ENCODE measurements at places on chromosomes 5 and 9.

GRCh38 chr9:16211946-16212345 is 658.5 kb downstream of the BNC2 start:
- no peak for DNase-seq

DNA sequence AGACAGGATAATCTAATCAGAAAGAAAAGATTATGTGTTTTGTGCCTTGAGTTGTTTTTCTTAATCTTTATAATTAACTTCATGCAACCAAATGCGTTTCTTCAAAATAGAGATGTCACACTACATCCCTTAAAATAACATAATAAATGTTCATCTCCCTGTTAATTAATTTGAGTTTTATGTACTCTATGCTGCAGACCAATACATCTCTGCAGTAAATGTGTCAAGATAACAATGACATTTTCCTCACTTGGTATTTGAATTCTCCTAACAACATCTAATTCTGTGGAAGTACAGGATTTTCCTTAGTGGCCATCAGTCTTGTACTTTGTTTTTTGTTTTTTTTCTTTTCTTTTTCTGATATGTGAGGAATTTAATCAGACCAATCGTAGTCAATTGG is 279.2 kb upstream of the TYRP1 start:
- DNase-seq = no peak

DNA sequence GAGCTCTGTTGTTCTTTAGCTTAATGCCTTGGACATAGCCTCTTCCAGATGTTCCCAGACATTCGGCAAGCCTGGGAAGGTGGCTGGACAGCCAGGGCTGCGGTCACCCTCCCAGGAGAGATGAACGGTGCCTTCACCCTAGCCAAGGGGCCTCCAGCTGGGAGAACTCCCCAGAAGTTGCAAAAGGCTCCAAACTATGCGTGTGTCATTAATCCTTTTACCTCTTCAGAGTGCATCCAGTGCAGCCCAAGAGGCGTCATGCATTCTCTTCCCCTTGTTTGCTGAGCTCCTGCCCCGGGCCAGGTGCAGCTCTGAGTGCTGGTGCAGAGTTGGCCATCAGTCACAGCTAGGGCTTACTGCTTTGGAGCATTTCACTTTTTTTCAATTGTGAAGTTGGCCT is 22.8 kb downstream of the HMCN2 start:
- DNase-seq = no peak

GRCh38 chr5:108545301-108545700 is 163.4 kb upstream of the FBXL17 start:
- no peak for DNase-seq

GRCh38 chr9:20804489-20805250 is 120.6 kb downstream of the FOCAD start:
- no peak for DNase-seq

GRCh38 chr9:109011231-109011671 is 2.0 kb downstream of the CTNNAL1 start:
- DNase-seq = no peak

GRCh38 chr5:131382407-131383395 is 118.8 kb downstream of the CDC42SE2 start:
- DNase-seq = no peak

DNA sequence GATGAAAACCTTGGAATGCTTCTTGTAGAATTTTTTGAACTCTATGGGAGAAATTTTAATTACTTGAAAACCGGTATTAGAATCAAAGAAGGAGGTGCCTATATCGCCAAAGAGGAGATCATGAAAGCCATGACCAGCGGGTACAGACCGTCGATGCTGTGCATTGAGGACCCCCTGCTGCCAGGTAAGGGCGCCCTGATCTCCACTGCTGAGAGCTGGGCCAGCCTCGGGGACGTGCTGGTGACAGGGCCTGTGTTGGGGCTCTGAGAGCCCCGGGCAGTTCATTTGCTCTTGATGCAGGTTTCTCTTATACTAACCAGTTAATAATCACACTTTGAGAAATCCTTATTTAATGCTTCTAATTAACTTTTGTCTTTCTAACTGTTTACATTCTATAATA is 33.0 kb downstream of the TENT4A start:
- DNase-seq = no peak

GRCh38 chr5:165559645-165560044 is 2054.2 kb downstream of the MAT2B start:
- no peak for DNase-seq

DNA sequence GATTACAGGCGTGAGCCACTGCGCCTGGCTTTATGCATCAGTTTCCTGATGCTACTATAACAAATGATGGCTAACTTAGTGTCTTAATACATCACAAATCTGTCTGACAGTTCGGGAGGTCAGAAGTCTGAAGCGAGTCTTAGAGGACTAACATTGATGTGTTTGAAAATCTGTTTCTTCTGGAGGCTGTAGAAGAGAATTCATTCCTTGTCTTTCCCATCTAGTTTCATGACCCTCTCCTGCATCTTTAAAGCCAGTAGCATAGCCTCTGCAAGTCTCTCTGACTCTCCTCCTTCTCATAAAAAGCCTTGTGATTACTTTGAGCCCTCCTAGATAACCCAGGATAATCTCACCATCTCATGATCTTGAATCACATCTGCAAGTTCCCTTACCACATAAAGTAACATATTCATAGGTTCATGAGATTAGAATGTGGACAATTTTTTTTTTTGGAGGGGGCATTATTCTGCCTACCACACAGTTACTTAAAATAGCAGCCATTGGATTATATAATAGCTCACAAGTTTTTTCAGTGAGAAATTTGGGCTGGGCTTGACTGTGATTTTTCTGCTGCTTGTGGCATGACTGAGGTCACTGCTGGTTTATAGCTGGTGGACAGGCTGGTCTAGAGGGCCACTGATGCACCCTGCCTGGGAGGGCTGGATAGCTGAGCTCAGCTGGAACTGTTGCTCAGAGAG is 134.8 kb downstream of the FBXL7 start:
- no peak for DNase-seq

DNA sequence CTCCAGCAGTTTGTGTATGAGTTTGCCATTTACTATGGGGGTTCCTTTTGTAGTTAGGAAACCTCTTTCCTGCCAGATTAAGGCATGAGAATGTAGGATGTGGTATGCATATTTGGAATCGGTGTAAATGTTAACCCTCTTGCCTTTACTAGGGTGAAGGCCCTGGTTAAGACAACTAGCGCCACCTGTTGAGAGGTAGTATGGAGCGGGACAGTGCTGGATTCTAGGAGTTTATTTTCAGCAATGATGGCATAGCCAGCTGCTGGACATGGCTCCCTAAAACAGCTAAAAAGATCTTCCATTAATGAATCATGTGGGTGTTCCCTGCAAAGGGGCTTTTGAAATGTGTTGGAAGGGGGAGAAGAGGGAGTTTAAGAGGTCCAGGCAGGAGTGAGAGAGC is 30.7 kb upstream of the GPX3 start:
- DNase-seq = no peak

GRCh38 chr5:100694100-100694499 is 158.9 kb downstream of the FAM174A start:
- no peak for DNase-seq

DNA sequence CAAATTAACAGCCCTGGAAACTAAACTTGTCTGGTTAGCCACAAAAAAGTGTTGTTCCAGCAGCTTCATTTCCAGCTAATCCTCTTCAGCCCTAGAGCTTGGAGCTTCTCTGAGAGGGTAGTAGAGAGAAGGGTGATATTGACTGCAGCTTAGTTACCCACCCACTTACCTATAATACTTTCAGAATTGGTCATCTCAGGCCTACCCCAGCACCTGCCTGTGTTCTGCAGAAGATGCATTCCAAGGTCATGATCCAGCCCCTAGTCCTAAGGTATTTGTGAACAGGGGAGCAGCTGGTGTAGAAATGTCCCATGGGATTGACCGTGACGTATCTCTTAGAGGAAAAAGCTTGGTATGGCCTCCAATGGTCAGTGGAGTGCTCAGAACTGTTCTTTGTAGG is 289.0 kb downstream of the NR3C1 start:
- no peak for DNase-seq

DNA sequence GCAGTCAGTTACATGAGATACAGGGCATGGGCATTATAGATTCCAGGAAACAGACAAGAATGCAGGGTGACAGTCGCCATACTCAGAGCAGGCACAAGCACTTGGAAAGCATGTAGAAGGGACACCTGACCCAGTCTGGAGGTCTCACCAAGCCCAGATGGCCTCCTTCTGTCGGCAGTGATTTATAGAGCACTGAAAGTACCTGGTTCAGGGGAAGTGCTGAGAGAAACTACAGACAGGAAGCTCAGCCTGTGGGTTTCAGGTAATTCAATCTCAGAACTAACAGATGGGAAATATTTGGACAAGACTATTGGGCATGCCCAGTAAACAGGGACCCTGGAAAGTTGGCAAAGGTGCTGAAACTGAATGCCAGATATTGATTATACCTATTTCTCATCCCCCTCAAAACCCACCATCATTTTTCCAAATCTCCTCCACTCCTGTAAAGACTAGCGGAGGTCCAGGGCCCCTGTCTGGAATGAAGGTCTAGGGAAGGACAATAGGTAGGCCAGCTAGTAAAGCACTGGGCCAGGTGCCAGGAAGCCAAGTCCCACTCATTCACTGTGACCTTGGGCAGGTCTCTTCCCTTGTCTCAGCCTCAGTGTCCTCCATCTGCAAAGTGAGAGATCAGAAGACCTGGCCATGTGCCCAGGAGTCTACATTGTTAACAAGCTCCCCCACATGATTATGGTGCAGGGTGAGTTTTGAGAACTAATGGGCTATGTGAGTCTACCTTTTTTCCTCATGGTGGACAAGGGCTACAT is 26.9 kb downstream of the KLHL3 start:
- no peak for DNase-seq

GRCh38 chr5:28084069-28084468 is 1045.7 kb upstream of the CDH9 start:
- DNase-seq = no peak

DNA sequence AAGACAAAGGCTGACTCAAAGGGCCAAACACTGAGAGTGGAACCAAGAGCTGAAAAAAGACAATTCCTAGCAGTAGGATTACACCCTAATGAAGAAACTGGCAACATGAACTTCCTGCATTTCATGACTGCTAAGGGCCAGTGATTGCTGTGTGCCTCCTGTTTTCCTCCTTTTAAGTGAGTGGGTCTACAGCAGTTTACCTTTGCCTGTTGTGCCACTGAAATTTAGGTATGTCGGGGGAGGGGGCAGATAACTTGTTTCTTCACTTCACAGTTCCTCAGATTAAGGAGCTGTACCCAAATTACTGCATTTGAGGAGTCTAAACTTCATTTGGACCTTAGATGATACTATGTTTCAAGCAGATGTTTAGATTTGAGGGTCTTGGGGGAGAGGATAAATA is 191.7 kb downstream of the MCTP1 start:
- no peak for DNase-seq

- no peak for DNase-seq
Observed at GRCh38 chr9:131692612-131693562, 47.0 kb downstream of the RAPGEF1 start.

- no peak for DNase-seq
Observed at GRCh38 chr5:13227513-13227912, 717.0 kb downstream of the DNAH5 start.

GRCh38 chr5:171599411-171599810 is 180.0 kb downstream of the FGF18 start:
- DNase-seq = no peak

GRCh38 chr5:38697013-38697412 is 140.6 kb upstream of the LIFR start:
- no peak for DNase-seq

DNA sequence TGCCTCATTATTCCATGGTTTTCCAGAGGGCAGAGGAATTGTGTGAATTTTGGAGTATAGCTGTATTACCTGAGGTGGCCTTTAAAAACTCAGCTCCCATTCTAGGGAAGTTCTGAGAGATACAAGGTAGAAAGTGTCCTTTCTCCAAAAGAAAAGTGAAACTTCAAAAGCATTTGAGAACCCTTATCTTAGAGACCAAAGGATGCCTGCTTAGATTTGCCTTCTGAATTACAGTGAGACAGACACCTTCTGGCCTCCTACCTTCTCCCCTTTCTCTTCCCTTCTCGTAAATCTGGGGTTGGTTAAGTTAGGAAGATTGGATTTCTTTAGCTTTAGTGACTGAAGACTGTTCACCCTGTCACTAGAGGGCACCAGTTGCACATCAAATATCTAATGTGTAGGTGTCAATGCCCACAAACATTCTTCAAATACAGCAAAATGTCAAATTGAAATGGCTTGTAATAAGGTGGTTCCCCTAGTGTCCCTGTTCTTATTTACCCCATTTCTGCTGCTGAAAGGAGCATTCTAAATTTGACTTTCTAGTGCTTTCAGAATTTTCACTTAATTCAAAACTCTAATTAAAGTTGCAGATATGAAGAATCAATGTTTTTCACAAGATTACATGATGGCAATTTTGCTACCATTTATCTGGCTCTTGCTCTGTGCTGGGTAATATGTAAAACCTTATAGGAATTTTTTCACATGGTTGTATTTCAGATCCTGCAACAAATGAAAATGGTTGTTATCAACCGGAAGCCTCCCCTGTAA is 46.7 kb downstream of the PRRC1 start:
- DNase-seq = no peak

GRCh38 chr5:73663161-73663859 is 37.3 kb downstream of the ARHGEF28 start:
- no peak for DNase-seq

GRCh38 chr9:137955586-137955985 is 78.0 kb downstream of the CACNA1B start:
- DNase-seq = no peak

GRCh38 chr9:126524353-126525077 is 89.2 kb upstream of the LMX1B start:
- DNase-seq = no peak

DNA sequence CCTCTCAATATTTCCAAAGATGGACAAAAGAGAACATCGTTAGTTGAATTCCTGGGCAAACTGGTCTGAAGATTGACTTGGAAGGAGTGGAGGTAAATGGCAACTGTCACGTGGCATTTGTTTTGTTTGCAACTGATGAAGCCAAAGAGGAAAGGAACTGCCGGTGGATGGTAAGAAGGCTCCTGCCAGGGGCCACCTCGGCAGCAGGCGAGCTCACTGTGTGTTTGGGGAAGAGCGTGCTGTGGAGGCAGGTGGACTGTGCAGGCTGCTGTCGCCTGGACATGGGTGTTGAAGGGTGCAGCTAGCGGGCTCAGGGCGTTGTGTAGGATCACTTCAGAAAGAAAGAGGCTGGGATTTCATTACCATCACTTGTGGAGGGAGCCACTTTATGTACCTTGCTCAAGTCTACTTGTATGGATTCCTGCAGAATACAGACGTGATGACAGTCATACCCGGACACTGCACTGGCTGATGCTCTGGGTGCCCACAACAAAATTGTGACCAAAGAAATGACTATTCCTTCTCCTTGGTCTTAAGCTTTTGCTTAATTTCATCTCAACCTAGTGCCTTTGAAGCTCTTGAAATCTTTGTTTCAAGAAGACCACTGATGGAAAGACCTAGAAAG is 72.7 kb downstream of the MAP1B start:
- no peak for DNase-seq

Measured in stimulated activated CD8-positive, alpha-beta memory T cell treated with anti-CD3 and anti-CD28 coated beads, Interleukin-7, amount 100 ng/mL, for 24 hours (primary cell).